Suppressor macrophage treated with lipopolysaccharide for 4 hours (primary cell): ENCODE measurements at places on chromosomes 12 and 14.

DNA sequence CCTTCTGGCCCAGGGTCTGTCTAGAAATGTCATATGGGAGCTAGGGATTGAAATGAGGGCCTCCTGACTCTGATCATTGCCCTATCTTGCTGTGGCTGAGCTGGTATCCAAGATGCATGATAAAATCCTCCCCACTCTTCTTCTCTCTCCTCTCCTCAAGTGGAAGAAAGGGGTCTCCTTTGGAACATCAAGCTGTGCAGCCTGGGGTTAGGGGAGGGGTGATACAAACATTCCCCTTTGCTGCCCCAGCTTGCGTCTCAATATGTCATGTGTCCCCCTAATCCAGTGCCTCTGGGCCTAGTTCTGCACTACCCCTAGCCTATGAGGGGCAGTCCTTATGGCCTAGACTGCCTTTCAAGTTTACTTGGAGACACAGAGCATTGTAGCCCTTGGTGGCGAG lies 8.5 kb downstream of the RDH16 start:
- DNase-seq: no peak

- no peak for DNase-seq
Measured at GRCh38 chr12:80381121-80381520, 62.9 kb upstream of the PTPRQ start.

DNA sequence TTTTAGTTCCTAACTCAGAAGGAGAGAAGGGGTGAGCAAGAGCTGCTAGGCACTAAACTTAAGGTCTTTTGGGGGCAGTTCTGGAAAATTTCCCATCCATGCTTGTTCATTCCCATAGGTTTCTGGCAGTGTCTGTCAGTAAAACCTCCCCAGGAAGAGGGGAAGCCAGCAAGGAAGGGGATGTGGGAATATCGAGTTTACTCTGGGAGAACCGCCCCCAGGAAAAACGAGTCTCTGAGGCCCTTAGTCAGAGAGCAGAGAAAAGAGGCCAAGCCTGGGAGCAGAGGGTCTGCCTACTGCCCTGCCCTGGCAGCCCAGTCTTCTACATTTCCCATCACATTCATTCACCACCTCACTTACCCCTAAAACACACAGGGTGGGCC lies 55.9 kb downstream of the TMCC3 start:
- DNase-seq: no peak

DNA sequence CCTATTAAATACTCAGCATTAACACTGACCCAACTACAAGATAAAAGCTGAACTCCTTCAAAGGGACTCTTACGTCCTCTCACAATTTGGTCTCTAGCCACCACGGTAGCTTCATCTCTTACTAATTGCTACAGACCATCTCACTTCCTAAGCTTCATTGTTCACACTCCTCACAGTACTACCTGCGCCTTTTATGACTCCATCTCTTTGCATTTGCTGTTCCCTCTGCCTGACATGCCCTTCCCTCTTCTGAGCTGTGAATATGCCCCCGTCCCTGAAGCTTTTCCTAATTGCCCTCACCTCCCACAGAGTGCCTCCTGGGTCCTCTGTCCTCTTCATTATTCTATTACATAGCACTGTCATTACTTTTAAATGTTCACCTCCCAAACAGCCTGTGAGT lies 2.5 kb downstream of the EEA1 start:
- no peak for DNase-seq

- DNase-seq: no peak
Measured at GRCh38 chr12:75542942-75543341, 31.5 kb upstream of the KRR1 start.

- DNase-seq: no peak
Measured at GRCh38 chr14:32744811-32745445, 193.8 kb upstream of the NPAS3 start.

- DNase-seq: no peak
Measured at GRCh38 chr12:99553461-99553860, 94.1 kb upstream of the GARIN6 start.

DNA sequence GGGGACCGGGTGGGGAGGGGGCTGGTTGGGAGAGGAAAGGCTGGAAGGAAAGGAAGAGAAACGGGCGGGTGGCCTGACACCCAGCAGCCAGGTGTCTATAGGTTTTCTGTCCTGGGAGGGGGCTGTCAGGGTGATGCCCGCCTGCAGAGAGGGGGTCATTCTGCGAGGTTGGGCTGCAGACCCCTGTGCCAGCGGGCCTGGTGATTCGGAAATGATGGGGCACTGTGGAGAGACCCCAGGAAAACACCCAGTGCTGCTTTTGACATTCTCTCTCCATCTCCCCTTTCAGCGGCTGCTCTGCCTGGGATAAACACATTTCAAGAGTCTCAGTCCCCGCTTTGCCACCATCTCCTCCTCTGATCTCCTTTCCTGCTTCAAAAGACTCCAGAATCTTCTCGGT lies 168.5 kb upstream of the RTL1 start:
- DNase-seq: no peak

GRCh38 chr12:75716291-75717025 lies 205.0 kb upstream of the KRR1 start:
- DNase-seq: no peak

DNA sequence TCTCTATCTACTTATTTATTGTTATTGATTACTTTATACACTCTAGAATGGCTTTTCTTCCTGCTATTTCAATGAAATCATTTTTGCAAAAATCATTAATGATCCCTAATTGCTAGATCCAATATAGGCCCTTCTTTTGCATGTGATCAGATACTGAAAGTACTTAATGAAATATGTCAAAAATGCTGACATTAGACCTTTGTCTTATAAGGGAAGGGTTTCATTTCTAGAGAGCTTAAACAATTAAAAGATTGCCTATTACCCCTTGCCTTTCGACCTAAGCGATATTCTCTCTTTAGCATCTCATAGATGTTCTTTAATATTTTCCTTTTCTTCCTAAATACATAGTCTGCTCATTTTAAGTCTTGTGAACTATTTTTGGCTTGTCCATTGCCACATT lies 101.1 kb downstream of the KTN1 start:
- no peak for DNase-seq

GRCh38 chr14:62896932-62897456 lies 148.3 kb downstream of the KCNH5 start:
- DNase-seq: no peak

- no peak for DNase-seq
Measured at GRCh38 chr12:18258929-18259328, 2.4 kb upstream of the PIK3C2G start.

GRCh38 chr12:81888961-81889360 lies 129.8 kb upstream of the PPFIA2 start:
- no peak for DNase-seq

DNA sequence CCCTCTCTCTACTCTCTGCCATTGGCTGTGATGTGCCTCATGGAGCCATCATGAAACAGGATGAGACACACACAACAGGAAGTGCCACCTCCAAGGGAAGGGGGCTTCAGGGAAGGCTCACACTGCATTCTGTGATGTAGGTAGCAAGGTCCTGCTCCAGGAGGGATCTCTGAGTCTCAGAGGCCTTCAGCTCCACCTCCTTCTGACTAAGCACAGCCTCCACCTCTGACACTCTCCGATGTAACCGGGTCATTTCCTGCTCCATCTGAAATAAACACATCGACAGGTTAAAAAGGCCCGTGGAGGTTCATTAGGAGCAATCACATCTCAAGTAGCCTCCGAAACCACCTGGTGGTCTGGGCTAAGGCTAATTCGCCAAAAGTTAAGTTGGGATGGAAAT lies 93.3 kb downstream of the CIT start:
- DNase-seq: no peak

DNA sequence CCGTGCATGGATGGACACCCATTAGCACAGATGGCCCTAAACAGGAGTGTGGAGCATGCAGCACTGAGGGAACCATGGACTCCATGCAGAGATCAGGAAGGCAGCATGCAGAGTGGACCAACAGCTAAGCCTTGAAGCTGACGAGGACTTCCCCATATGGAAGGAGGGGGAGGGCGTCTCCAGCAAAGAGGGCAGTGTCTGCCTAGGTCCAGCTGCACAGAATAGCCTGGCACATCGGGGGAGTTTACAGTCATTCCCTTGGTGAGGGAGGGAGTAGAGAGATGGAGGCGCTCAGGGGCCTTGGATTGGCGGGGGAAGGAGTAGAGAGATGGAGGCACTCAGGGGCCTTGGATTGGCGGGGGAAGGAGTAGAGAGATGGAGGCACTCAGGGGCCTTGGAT lies 64.5 kb downstream of the ANKRD9 start:
- DNase-seq: no peak

- peak; percentile 98 for DNase-seq
Measured at GRCh38 chr12:6383572-6384498, at the start of gene LTBR. LTBR (plus strand) TSS chr12:6384162; CDS start chr12:6384359, 197 bp downstream.

GRCh38 chr14:45249856-45250575 lies 3.0 kb downstream of the MIS18BP1 start:
- peak; percentile 59 for DNase-seq

DNA sequence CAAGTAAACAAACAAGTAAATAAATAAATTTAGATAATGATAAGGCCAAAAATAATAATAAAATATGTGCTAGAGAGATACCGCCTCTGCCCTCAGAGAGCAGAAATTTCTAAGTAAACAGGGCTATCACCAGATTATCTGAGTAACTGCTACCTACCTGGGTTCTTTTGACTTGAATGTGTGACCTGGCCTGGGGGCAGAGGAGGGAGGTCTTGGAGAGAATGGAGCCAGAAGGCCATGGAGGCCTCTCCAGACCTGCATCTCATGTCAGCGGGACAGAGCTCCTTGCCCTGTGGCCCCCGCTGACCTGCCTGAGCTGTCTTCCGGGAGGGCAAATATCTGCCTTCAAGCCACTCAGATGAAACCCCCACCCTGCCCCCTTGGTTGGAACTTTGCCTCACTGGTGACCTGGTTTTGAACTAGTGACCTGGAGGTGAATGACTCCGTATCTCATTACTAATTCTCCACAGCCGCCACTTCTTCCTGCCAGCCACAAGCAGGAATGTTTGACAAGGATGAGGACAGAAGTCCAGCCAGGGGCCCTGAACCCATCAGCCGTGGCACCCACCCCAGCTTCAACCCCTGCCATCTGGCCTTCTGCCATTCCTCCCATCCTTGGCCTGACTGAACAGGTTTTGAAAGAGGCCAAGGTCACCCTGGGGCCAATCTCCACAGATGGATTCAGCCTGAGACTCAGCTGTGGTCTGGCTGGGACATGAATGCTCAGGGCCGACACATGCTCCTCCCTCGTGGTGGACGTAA lies 86.8 kb upstream of the PARP11 start:
- no peak for DNase-seq

- peak; percentile 35 for DNase-seq
Measured at GRCh38 chr12:90854136-90854689, 100.8 kb downstream of the CCER1 start.

GRCh38 chr12:43836475-43836989 lies 651 bp downstream of the TMEM117 start:
- DNase-seq: peak; percentile 32

GRCh38 chr12:20472102-20472782 lies 103.9 kb downstream of the PDE3A start:
- DNase-seq: no peak

DNA sequence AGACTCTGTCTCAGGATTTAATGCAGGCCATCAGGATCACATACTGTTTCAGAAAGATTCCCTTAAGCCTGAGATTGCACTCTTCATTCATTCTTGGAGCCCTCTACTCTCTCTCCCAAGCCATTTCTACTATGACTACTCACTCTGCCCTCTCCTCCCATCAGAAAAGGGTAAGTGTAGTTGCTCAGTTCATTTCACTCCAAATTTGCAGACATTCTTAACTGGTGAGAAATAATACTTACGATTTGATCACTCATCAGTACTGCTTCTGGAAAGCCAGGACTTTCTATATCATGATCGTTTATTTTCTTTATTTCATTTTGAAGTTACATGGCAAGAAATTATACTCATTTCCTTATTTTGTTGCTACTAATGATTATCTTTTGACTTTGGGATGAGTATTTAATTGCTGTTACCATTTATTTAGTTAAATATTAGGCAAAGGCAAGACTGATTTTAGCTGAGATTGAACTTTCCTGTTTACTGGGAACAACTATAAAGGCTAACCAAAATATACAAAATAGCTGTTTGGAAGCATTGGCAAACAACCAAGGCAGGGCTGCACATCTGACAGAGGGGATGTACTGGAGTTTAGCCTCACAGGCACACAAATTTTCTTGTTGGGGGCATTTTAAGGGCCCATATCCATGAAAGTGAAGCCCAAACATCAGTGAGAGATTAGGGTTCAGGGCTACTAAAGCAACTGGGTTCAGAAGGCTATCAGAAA lies 4.1 kb upstream of the RERG start:
- no peak for DNase-seq

DNA sequence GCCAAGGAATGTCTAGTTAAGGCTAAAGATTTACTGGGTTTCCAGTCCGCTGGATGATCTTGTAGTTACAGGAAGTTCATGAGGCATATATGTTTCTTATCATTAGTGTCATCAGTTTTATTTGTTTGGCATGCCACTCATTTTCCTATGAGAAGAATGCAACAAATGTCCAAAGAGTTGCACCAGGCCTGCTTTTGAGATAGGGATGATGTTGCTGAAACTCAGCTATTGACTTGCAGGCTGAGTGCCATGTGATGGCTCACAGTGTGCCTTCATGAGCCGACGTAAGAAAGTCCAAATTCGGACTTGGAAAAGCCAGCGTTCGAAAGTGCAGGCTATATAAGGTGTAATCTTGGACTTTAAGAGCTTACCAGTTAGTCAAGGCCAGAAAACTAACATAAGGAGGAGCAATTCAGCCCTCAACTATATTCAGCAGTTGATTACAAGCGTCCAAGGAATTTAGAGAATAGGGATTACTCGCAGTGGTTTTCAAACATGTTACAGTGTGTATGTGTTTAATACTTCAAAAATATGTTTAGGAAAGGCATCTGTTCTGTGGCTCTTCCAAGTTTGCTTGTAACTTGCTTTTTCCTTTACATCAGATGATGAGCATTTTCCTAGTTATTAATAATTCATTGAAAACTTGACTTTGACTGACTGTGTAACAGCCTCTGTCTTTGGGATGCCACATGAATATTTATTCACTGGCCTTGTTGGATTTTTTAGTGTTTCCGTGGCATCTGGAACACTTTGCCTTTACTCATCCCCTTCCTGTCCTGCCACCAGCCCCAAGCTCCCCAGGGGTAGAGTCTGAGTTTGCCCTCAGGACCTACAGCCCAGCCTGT lies 101.3 kb downstream of the LGMN start:
- no peak for DNase-seq

- DNase-seq: no peak
Measured at GRCh38 chr12:25796523-25797000, 161.9 kb upstream of the RASSF8 start.
